ENCODE measurements at places on chromosomes 2 and 18. TPM values are rescaled to one million over a fixed set of nuclear protein-coding genes. Genes with fewer than 3 reads are reported as not detected.

The ASB18 gene
- not detected for total RNA-seq

The RAB27B gene
- total RNA-seq: 1.2 TPM

The BMPR2 gene
- 16.5 TPM for total RNA-seq

The PRKCE gene
- 10.8 TPM for total RNA-seq

The GALNT14 gene
- not detected for total RNA-seq

All from transverse colon (tissue), 4 donors.